GM04504 (cell line): ENCODE measurements at places on chromosomes 3 and 15.

DNA sequence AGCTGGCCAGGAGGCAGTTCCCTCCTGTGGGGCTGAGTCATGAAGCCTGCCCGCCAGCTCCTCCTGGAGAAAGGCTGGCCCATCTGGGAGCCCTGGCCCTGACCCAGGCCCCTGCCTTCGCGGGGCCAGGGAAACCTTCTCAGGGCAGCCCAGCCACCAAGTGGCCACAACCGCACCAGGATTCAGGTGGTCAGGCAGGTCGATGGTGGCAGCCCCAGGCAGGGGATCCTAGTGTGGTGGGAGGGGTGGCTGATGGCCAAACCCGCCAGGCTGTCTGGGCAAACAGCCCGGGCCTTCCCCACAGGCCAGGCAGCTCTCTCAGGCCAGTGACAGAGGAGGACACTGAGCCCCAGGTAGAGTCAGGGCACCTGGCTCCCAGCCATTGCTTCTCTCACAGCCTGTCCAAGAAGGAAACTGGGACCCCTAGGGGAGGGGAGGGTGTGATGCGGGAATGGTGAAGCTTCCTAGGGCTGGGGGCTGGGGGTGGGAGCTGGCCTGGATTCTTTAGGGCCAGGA lies 1.2 kb downstream of the TWF2 start:
- peak; percentile 87 for DNase-seq

GRCh38 chr3:5972586-5972985 lies 785.1 kb downstream of the EDEM1 start:
- DNase-seq, result no peak

- no peak for DNase-seq
These were observed 20.3 kb downstream of the FXR1 start for GRCh38 chr3:180932819-180933218.

DNA sequence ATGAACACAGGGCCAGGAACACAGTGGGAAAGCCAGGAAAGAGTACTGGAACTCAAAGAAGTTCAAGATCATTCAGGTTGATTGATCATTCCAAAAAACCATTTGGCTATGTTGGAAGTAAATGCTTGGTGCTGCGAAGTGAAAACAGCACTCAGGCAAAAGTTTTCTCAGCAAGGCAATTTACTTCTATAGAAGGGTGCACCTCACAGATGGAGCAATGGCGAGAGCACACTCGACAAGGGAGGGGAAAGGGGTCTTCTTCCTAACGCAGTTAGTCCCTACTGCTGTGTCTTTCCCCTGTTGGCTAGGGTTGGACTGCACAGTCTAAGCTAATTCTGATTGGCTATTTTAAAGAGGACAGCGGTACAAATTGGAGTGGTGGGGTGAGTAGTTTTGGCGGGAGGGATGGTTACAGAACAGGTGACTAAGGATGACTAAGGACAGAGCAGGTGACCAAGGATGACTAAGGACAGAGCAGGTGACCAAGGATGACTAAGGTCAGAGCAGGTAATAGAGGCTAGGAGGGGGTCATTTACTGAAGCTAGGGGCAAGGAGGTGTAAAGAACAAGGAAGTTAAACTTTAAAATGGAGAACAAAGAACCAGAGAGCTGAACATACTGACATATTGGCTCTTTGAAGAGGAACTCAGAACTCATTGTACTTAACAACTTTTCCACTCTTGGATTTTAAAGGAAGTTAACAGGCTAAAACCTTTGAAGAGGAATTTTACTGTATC lies 43.3 kb downstream of the HOMER2 start:
- no peak for DNase-seq

DNA sequence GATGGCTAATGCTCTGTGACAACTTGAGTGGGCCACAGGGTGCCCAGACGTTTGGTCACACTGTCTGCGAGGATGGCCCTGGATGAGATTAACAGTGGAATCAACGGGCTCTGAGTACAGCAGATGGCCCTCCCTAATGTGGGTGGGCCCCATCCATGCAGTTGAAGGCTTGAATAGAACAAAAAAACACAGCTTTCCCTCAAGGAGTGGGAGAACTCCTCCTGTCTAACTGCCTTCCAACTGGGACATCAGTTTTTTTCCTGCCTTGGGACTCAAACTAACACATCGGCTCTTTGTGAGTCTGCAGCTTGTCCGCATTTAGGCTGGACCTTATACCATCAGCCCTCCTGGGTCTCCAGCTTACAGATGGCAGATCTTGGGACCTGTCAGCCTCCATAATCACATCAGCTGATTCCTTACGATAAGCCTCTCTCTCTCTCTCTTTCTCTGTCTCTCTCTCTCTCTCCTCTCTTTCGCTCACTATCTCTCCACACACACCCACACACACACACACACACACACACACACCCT lies 20.8 kb downstream of the FAM174B start:
- DNase-seq, result no peak

GRCh38 chr3:38610436-38610835 lies 39.1 kb downstream of the SCN5A start:
- DNase-seq, result no peak

- DNase-seq, result no peak
These were observed 40.7 kb upstream of the RSL24D1 start for GRCh38 chr15:55237219-55238130.

GRCh38 chr15:36612063-36612788 lies 32.8 kb downstream of the CDIN1 start:
- peak; percentile 64 for DNase-seq

GRCh38 chr3:185021256-185021655 lies 131.6 kb downstream of the C3orf70 start:
- peak; percentile 17 for DNase-seq

GRCh38 chr15:58332676-58333400 lies 99.0 kb upstream of the LIPC start:
- peak; percentile 48 for DNase-seq

GRCh38 chr15:74007820-74008371 lies 13.4 kb downstream of the PML start:
- no peak for DNase-seq

DNA sequence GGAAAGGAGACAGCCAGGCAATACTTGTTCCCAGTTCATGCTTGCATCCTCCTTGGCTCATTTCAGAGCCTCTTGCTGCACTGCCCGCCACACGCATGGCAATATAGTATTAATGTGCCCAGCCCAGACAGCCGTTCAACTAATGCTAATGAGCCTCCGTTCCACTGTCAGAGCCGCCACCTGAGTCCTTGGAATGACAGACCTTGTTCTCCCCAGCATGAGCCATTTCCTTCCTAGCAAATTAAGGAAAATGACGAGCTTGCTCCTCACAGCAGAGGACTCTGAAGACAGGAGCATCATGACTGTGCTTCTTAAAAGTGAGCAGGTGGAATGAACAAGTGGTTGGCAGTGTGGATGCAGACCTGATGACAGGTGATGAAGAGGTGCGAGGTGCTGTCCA lies 10.8 kb upstream of the LRRC15 start:
- DNase-seq, result no peak

DNA sequence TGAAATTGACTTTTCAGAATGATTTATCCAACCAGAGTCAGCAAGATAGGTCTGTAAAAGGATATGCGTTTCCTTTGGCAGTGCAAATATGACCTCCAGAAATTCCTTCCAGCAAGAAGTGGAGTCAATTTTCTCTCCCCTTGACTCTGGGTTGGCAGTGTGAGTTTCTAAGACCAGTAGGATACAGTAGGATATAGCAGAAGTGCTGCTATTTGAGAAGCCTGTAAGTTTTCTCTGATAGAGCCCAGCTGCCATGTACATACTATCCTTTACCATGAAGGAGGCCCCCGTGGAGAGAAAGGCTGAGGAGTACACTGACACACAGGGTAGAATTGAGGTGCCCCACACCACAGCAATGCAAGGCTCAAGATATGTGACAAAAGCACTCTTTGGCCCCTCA lies 409.1 kb upstream of the PDZRN3 start:
- DNase-seq, result no peak

- no peak for DNase-seq
These were observed 175.8 kb downstream of the THSD4 start for GRCh38 chr15:71290881-71291635.

DNA sequence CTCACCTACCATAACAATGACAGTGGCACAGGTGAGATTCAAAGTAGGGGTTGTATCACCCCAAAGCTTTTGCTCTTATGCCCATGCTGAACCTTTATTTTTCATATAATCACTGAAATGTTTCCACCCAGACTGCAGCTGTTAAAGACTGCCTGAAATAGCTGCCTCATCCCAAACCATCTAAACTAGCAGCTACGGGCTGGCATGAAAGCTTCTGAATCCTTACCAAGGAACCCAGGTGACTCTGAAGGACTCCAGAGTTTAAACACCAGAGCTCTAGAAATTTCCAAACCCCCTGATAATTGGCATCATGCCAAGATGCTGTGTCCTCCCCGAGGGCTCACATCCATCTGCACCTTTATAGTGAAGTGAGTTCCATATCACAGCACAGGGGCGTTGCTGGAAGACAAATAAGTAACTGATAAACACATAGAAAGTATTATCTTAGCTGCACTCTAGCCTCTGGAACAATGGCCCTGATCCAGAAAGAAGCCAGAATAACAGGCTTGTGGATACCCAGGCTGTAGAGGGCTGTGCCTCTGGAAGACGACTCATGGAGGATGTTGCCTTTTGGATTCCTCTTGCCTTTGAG lies 238.9 kb downstream of the CADPS start:
- DNase-seq, result no peak

DNA sequence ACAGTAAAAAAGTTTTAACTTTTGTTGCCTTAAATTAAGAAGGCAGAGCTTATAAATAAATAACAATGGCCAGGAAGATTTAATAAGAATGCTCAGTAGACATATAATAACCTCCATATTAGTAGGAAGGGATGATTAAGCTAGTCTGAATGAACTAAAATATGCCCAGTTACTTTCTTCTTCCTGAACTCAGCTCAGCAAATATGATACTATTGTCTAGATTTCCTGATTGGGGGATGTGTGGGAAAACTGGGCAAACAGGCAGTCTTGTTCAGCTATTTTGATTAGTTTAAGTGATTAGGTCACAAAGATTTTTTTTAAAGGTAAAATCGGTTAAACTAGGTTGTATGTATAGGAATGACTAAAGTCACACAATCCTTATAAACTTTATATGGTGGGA lies 167.2 kb upstream of the SLC2A2 start:
- DNase-seq, result no peak
